ENCODE measurements at places on chromosomes 3 and 15.

- DNase-seq = peak; percentile 42
Measured at GRCh38 chr3:192352142-192352541, 375.2 kb downstream of the FGF12 start.

DNA sequence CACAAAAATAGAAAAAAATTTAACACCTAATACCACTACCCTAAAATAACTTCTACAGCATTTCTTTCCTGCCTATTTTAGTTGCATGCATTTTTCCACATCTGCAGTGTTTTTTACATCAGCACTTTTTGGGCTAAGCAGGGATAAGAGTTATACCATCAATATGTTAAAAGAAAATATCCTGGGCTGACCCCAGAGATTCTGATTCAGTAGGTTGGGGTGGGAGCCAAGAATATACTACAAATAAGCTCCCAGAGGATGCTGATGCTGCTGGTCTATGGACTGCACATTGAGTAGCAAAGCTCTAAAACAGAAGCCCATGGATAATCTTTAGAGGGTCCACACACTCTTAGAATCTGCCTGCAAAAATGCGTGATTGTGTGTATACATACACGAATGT, 14.8 kb downstream of the FYCO1 start:
- no peak for DNase-seq

DNA sequence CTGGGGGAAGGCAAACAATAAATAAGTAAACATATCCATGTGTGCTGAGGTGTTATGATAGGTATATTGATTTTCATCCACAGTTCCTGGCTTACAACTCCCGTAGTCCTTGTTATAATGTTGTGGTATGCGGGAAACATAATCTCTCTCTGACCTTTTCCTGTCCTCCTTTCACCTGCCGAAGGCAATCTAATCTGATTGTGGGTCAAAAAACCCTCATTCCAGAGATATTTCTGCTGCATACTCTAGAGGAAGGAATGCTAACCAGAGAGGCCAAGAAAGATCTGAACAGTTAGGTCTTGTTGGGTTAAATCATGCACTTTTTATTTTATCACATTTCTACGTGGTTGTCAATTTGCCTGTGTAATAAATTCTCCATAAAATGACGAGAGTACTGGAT, 383.6 kb upstream of the SEMA6D start:
- peak; percentile 31 for DNase-seq

DNA sequence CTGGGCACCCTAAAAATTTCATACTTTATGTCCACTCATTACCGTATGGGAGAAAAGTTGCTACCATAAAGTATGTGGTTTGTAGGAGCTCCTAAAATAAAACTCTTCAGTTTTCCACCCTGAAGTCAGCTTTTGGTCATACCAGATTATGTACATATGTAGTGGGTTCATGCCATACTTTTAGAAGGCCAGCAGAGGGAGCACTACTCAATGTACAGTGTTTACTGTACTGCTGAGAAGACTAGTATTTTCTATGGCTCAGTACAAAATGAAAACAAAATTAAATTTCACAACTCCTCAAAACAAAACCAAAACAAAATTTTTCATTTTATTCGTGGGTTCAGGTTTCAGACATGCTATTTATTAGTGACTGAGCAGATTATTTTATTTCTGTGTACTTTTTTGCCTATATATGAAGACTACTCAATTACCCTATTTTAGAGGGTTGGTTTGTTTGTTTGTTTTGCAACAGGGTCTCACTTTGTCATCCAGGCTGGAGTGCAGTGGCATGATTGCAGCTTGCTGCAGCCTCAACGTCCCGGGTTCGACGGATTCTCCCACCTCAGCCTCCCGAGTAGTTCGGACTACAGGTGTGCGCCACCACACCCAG, 24.3 kb downstream of the NXPE3 start:
- DNase-seq = peak; percentile 75

- DNase-seq = no peak
Measured at GRCh38 chr15:101600035-101600434, 52.1 kb downstream of the TM2D3 start.

GRCh38 chr3:186915806-186916796, 14.2 kb upstream of the ST6GAL1 start:
- no peak for DNase-seq

DNA sequence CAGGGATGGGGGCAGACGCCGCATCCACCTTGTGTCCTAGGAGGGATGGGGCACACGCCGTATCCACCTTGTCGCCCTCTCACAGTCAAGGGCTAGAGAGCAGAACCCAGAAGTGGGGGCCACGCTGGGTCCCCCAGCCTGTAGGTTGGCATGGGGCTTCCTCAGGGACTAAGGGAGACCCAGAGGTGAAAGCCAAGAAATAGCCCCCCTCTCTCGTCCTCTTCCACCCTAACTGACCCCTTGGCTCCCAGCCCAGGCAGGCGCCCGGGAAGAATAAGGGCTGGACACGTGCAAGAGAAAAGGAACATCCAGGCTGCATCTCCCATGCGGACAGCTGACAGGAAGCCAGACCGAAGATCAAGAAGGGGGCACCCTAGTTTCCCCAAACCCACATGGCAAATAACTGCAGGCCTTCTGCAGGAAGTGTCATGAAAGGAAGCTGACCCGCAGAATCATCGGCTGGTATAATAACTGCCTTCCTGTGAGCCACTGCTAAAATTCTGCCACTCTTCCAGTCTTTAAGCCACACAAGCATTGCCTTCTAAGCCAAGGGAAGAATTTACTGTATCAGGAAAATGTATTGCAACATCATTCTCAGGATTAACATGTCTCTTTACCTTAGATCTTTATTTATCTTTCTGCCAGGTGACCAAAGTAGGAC, 38.5 kb upstream of the TFRC start:
- no peak for DNase-seq

GRCh38 chr3:25000971-25001591, 427.0 kb upstream of the RARB start:
- DNase-seq = peak; percentile 83
